ENCODE measurements at places on chromosomes 6 and 20.

GRCh38 chr20:3730803-3731672, 1.4 kb upstream of the HSPA12B start:
- DNase-seq, result no peak

DNA sequence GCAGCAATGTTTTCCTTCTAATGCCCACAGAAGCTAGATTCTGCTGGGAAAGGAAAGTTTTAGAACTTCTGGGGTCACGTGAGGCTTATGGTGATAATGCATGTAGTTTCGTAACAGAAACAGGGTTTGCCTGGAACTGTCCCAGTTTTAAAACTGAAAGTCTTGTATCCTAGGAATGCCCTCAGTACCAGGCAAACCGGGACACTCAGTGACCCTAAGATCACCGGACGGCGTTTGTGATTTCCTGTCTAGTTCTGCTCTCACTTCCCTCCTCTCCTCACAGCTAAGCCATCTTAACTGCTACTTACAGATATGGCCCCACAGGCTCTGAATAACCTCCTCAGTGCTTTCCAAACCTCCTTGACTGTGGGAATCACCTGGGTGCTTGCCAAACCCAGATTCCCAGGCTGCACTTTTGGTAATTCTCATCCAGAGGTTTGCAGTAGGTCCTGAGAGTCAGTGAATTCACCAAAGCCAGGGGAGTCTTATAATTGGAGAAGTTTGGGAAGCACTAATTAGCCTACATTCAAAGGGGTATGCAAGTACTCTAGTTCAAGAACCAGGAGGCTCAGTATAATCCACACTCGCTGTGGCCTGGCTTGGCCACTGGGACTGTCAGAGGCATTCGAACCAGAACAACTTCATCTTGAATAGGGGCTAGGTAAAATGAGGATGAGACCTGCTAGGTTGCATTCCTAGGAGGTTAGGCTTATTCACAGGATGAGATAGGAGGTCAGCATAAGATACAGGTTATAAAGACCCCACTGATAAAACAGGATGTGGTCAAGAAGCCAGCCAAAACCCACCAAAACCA, 231.6 kb upstream of the MYLIP start:
- DNase-seq, result no peak

DNA sequence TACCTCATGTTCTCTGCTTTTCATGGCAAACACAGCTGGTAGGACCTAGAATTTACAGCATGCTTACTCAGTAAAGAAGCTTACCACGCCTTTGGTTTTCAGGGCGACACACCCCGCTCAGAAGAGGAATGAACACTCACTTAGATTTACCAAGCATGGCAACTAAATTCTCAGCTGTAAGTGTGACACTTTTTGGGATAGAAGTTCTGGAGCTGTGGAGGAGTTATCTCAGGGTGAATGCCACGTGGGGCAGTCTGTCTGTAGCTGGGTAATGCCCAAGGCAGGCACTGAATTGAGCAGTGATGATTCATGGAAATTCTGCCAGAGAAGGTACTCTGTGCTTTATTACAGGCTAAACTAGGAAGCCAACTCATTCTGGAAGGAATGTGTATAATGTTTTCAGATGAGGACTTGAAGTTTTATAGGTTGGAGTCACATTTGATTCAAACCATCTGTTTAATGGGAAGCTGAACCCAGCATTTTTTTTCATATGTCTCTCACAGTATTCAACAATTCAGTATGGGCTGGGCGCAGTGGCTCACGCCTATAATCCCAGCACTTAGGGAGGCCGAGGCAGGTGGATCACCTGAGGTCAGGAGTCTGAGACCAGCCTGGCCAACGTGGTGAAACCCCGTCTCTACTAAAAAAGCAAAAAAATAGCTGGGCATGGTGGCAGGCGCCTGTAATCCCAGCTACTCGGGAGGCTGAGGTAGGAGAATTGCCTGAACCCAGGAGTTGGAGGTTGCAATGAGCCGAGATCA, 3.5 kb upstream of the PRIM2 start:
- DNase-seq, result no peak

GRCh38 chr6:117143647-117144046, 121.7 kb upstream of the VGLL2 start:
- no peak for DNase-seq

DNA sequence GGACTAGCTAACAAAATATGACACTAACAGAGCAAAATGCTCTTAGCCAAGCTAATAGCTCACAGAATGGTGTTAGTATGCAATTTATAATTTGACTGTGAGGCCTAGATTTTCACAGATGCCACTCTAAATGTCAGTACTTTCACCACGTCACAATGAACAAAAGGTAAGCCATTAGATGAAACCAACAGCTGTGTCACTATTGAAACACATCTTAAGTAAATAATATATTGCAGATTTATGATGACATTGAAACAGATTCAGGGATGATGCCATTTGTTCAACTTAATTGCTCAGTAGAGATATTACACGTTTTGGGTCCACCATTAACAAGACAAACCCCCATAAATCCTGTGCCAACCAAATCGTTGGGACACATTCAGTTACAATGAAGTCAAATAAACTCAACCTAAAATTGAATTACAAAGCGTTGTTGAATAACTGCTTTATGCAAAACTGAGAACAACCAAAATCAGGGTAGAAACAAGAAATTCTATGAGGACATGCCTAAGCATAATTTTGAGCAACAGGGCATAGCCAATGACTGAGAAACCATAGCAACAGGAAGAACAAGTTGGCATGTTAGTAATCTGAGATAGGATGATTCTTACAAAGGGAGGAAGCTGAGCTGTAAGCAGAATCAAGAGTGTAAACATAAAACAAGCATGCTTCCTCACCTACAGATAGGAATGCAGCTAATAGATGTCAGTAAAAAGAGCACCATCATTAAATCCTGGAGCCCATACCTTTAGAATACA, 85.6 kb upstream of the KHDRBS2 start:
- DNase-seq, result no peak

- no peak for DNase-seq
Measured at GRCh38 chr6:149129371-149130077, 188.0 kb upstream of the TAB2 start.

DNA sequence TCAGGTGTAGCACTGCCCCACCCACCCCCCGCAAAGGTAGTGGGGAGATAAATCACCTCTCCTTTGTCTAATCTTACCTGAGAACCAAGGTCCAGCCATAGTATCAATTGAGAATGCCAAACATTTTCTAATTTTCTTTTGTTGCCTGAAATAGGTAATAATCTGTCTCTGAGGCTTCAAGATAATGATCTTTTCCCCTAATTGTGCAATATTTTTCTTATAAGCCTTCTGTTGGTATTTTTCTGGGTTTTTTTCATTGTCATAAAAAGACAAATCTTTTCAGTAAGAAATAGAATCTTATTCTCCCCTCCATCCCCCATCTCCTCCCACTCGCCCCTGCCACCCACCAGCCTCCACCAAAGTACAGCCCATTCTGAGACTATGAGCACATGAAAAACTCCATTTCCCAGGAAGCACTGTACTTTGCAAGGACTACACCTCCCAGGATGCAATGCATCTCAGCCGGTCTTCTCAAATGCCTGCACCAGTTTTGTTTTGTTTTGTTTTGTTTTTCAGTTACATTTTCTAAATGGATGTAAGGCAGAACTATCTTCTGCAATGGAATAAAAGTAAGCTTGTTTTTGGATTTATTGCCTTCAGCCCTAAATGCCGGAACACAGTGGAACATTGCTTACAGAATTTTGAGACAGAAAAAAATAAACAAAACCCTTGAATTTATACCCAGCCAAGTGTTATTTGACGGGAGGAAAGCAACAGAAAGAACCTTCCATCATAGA, 268.0 kb downstream of the TFAP2A start:
- DNase-seq, result no peak

- DNase-seq, result no peak
Measured at GRCh38 chr6:17687136-17687535, 19.6 kb downstream of the NUP153 start.

DNA sequence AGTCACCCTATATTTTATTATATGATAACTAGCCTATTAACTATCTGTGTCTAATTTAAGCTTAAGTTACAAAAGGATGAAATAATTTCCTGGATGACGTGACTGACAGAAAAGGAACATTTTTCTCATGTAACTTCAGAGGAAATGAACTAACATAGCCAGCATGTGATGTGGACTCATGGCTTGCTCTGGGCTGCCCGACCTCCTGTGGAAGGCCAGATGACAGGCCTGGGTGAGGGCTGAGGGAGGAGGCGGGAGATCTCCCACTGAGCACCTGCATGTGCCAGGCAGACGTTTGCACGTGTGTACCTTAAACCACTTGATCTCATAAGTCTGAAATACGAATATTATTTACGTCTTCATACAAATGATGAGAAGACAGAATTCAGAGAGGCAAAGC, 321.1 kb downstream of the SYNE1 start:
- no peak for DNase-seq

DNA sequence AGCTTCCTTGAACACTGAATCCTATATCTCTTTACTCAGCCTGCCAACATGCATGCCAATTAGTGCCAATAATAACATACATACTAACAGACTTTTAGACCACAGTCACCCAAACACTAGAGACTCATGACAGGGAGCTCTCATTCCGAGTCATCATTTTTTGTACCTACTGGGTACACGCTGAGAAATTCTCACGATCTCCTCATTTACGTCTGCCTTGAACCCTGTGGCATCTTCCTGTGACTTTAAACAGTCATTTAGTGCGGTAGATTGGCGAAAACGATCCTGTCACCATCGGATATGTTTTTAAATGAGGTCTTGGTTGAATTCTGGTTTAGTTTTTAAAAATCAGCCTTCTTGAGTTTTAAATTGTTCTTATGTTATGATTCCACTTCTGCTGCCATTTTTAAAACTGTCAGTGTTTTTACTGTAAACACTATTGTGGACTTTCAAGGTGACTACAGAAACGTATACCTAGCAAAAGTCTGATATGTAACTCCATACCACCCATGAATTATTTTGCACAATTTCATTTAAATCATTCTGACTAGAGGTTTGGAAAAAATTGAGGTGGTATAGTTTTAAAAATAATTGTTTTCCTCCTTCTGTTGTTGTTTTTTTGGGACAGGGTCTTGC, 275.4 kb downstream of the TSHZ2 start:
- no peak for DNase-seq

DNA sequence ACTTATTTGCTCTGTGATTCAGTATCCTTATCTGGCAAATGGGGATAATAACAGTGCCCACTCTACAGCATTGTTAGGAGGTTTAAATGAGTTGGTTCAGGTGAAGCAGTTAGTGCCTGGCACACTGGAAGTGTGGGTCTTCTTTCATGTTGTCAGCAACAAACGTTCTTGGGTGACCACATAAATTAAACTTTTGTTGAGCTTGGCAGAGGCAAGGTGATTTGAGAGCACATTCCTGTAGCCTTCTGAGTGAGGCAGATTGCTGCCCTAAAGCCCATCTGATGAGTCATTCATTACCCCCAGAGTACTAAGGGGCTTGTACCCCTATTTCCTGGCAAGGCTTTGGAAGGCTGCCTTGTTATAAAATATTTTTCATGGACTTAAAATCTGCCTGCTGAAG, 25.8 kb downstream of the SEC23B start:
- no peak for DNase-seq

GRCh38 chr20:40584130-40584809, 104.8 kb downstream of the MAFB start:
- no peak for DNase-seq

DNA sequence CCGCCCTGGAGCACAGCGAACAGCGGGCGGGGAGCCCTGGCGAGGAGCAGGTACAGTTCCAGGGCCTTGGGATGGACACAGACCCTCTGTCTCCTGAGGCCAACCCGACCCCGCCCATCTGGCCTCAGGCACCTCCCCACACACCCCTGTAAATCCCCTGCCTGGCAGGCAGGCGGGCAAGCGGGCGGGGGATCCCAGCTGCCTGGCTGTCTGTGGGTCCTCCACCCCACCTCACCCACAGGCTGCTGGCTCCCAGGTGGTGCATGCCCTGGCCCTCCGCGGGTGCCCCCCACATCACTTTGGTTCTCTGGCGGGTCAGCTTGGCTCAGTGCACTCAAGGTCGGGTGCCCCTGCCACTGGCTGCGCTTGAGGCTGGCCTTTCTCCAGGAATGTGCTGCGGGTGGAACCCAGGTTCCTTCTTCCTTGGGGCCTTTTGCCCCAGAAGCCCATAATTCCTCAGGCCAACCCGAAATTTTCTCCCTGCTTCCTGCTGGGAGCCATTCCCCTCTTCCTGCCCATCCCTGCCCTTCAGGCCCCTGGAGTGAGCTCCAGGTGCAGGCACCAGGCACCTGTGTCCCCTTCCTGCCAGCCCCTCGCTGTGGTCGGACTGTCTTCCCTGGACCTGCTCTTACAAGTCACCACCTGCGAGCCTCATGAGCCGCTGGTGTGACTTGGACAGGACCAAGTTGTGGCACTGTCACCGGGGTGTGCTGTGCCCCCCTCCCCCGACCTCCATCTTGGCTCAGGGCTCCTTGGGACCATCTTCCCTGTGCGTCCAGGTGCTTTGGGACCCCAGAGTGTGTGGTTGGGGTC, 5.3 kb upstream of the TNFRSF6B start:
- no peak for DNase-seq

- DNase-seq, result no peak
Measured at GRCh38 chr20:19875376-19876221, 117.5 kb downstream of the RIN2 start.

DNA sequence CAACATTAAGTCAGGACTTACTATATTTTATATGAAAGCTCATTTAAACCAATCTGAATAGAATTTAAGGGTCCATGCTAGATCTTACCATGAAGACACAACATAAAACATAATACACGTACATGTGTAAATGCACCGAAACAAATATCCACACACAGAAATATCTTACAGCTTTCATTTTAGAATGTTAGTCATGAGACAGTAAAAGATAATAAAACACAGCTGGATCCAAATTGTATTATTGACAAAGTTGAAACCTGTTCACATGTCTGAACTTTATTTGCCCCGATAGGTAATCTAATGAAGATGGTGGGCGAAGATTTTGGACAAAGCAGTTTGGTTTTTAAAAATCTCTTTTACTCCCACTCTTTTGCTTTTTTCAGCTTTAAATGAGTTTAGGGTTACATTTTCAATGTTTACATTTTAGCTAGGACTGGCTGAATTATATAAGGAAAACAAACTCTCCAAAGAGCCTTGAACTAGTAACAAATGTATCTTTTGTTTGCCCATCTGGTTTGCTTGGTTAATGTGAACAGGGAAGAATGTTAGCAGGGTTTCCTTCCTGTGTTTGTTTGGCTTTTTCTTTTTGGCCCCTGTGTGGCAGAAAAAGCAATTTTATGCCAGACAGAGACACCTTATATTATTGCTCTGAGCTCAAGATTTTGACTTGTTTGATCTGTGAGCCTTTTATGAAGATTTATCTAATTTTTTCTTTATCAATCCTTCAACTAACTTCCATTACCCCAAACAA, 5.1 kb upstream of the TMEM181 start:
- no peak for DNase-seq

DNA sequence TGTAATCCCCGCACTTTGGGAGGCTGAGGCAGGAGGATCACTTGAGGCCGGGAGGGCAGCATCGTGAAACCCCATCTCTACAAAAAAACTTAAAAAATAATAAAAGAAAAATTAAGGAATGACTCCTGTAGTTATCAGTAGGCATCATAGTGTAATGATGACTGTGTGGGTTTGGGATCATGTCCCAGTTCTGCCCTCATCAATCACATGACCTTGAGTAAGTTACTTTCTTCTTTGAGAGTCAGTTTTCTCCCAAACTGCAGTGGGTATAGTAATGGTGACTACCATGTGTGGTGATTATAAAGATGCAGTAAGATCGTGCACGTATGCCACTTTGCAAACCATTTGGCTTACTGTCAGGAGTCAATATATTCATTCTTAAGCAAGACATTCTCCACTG, 89.2 kb downstream of the TXNDC5 start:
- DNase-seq, result no peak

- no peak for DNase-seq
Measured at GRCh38 chr6:89430201-89430962, 2.6 kb upstream of the ANKRD6 start.

GRCh38 chr6:122712448-122713137, 66.9 kb upstream of the FABP7 start:
- no peak for DNase-seq
